Germinal center (tissue), 1 donor: ENCODE measurements at places on chromosomes 16 and 17.
A peak's percentile ranks its signal among the peaks of the same experiment; 100 is the strongest.

DNA sequence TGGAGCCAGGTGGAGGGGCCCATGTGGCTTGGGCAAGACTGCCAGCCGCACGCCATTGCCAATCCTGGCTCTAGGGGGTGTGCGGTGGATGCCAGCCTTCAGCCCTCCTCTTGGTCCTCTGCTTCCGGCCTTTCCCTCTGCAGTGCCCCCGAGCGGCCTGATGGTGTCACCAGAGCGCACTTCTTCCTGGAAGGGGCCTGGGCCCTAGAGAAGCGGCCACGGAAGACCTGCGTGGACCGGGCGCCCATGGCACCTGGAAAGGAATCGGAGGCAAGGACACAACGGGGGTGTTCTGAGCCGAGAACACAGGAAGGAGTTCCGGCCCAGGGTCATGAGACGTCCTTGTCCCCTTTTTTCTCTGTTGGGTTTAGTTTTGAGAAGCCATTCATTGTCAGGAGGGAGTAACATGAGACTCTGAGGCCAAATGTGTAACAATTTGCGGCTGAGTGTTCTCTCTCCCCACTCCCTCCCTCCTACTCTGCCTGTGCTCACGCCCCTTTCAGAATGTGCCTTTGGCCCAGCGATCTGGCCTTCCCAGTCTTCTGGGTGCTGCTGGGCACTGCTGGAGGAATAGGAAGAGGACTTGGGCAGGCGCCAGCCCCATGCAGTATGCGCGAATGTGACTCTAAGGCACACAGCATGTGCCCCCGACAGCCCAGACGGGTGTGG is 92.8 kb downstream of the IRX3 start:
- DNase-seq: peak; percentile 73

DNA sequence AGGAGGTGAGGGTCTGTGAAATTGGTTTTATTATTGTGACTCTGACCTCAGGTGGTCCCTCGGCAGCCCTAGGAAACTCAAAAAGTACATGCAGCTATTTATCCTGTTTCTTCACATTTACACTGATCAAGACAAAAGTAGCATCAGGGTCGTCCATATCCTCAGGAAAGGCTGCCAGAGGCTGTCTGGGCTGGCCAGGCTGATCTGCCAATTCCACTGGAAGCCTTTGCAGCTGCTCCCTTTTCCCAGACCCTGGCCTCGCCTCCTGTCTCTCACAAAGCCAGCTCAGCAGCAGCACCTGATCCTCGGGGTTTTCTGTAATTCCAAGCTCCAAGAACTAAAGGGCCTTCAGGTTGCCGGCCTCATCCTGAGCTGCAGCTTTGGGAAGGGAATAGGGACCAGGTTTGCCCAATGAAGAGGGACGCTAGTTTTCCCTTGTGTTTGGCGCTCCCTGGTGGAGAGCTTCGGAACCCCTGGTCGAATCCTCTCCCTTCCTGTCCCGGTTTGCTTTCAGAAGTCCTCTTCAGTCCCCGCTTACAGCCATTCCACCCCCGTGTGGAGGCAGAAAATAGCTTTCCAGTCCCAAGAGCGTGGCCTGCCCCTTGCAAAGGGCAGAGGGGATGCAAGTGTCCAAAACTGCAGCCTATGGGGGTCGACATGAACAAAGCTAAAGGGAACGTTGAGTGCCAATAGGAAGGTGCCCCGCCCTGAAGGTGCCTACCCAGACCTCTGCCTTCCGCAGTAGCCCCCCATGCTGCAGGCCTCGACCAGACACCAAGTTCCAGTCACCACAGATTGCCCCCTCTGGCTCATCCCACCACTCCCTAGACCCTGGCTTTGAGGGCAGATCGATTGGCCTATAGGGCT is 13.4 kb downstream of the MFSD6L start:
- DNase-seq: peak; percentile 50

- DNase-seq: no peak
These were observed 201.5 kb upstream of the CPHXL start for GRCh38 chr16:75927810-75928209.

GRCh38 chr16:53121661-53122060 is 66.9 kb downstream of the CHD9 start:
- no peak for DNase-seq

- no peak for DNase-seq
These were observed 13.4 kb upstream of the MEIOC start for GRCh38 chr17:44642834-44643233.

GRCh38 chr16:12462426-12463280 is 341.0 kb downstream of the CPPED1 start:
- no peak for DNase-seq

- DNase-seq: no peak
These were observed 7.7 kb downstream of the HAPSTR1 start for GRCh38 chr16:9099131-9099625.

- no peak for DNase-seq
These were observed 9.2 kb downstream of the HIC1 start for GRCh38 chr17:2064147-2064489.

- no peak for DNase-seq
These were observed 85.6 kb downstream of the CLEC16A start for GRCh38 chr16:11029948-11030347.

DNA sequence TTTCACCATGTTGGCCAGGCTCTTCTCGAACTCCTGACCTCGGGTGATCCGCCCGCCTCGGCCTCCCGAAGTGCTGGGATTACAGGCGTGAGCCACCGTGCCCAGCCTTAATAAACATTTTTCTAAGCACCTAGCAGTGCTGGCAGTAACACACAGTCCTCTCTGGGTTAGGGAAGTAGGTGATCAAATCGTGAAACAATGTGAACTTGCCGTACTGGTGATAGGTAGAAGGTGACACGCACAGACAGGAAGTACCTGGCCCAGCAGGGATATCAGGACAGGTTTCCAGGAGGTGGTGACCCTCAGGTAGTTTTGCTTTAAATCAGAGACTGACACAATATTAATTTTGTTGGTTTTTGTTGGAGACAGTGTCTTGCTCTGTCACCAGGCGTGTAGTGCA is 4.5 kb downstream of the PLD2 start:
- no peak for DNase-seq

DNA sequence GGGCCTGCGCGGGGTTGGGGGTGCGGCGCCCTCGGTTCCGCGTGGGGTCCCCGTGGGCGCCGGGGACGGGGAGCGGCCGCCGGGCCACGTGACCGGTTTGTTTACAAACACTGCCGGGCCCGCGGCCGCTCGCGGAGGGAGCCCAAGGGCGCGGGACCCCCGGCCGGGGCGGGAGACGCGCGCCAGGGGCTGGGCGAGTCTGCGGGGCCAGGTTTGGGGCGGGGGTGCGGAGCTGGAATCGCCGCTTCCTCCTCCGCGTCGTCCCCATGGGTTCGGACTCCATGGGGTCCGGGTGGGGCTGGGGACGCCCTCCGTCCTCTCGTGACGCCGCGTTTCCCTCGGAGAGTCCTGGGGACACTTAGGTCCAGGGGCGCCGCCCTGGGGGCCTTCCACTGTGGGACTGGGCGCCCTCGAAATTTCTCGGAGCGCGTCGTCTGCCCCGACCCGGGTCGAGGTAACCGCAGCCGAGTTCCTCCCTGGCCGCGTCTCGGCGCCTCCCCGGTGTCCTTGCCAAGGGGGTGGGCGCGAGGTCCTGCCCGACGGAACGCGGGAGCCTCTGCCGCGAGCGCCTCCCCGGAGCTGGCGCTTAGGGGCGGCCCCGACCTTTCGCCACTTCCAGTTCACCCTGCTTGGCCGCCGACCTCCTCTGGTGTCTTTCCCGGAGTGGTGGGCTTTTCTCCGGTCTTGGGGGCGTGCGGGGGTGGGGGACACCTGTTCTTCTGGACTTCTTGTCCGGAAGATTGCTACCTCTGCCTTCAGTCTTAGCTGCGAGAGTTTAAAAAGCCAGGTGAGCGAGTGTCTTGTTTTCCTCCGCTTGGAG is 684 bp downstream of the YPEL2 start:
- DNase-seq: peak; percentile 29

DNA sequence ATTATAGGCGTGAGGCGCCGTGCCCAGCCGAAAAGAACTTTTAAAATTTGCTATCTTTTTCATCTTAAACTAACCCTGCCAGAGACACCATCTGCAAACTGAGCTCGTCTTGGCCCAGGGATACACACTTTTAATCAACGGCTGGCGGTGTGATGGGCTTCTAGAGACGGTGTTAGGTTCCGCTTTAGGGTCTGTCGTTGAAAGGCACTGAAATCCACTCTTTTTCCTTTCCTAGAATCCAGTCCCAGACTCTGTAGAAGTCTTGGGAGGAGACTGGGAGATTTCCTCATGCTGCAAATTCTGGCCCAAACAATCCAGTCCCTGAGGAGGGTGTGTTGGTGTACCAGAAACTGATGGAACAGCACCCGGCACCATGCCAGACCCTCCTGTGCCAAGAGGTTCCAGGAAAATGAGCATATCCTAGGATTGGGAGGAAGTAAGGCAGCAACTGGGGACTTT is 52.0 kb upstream of the TEX2 start:
- no peak for DNase-seq

GRCh38 chr17:68909066-68909465 is 46.1 kb downstream of the ABCA8 start:
- no peak for DNase-seq

- DNase-seq: no peak
These were observed 41.5 kb downstream of the CUEDC1 start for GRCh38 chr17:57913575-57914272.

DNA sequence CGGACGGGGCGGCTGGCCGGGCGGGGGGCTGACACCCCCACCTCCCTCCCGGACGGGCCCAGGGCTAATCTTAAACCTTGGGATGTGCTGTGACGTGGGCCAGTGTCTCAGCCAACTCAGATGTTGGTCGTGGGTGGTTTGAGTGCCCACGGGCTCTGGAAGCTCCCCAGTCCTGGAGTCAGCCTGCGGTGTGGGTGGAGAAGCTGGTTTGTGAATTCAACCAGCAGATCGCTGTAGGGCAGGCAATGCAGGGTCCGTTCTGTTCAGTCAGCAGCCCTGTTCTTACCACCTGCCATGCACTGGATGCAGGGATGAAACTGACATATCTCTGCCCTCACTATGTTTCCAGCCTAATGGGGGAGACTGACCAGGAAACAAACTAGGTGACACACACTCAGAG is 8.0 kb upstream of the ZNF500 start:
- no peak for DNase-seq

DNA sequence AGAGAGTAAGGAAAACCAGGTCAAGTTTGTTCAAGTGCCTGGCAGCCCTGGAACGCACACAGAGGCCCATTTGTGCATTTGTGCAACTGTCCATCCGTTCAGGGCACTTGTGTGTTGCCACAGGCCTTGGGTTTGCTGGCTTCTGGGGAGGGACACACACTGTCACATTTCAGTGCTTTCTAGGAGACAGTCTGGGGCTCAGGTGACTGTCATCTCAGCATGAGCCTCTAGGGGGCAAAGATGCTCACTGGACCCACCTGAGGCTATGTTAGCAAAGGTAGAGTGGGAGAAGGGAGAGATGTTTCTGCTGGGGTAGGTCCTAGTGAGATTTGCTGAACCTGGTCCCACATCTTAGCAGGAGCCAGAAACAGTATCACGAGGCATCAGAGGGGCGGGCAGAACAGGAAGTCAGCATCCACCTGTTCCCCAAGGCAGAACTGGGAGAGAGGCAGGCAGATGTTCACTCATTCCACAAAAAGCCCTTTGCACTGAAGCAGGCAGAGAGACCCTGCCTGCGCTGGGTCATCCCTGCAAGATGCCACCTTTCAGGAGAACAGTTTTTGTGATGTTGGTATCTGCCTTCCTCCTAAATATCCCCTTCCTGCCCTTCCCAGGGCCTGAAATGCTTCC is 48.5 kb downstream of the RAI1 start:
- peak; percentile 74 for DNase-seq

DNA sequence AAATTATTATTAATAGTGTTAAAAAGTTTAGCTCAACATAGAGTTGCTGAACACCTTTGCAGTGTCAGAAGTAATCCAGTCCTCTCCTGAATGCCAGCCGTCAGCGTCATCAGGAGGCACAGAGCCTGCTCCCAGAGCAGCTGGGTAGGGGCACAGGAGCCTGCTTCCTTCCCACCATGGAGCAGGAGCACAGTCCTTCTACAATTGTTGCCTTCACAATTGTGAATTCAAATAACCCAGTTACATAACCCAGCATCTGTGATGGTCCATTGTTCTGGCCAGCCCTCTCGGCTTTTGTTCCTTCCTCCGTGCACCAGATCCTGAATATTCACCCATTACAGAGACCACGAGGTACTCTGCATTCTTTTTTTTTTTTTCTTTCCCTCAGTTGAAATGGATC is 393.9 kb upstream of the MAF start:
- no peak for DNase-seq

- peak; percentile 60 for DNase-seq
These were observed 4.3 kb upstream of the MYL4 start for GRCh38 chr17:47204722-47205418.

DNA sequence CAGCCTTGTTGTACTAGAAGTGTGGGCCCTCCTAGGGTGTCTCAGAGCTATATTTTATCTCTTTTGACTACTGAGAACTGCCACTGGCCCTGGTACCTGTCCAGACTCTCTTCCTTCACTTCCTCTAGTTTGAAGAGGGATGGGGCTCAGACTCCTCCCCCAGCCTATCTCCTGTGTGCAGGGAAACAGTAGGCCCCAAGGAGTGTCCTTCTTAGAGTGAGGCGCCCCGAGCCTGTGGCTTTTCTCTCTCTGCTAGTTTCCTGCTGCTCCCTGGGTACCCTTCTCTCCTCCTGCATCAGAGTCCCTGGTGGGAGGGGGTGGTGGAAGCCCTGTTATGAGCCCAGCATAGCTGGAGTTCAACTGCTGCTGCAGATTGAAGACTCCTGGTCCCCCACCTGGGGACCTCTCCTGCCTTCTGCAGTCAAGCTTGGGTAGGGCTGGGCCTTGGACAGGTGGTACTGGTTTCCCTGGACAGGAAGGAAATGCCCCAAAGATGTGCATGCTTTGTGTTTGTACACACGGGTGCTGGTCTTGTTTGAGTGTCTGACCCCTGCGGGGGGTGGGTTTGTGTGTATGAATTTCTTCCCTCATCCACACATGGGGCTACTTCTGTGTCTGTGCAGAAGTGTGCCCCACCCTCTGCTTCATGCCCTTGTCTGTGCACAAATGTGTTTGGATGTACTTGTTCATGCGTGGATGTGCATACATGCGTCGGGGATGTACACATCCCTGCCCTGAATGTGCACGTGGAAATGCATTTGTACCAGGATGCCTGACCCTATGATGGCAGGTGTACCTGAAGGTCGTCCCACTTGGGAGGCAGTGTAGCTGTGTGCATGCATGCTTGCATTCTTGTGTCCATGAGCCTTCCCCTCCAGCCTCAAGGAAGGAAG is 6.9 kb downstream of the RARA start:
- no peak for DNase-seq
